ENCODE measurements at places on chromosomes 5 and 9.

DNA sequence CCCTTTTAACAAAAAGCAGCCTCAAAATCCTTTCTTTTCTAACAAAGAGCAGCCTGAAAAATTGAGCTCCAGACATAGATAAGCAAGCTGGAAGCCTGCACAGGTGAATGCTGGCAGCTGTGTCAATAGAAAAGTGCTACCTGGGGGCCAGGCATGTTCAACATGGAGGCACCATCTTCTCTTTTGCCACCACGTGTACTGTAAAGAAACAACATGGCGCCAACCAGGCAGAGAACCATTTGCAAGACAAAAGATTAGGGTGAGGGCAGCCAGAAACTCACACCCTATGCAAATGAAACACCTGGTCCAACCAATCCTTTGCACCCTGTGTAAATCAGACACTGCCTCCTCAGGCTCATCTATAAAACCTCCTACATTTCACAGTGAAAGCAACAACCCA is 96.0 kb downstream of the ACTL7B start:
- no peak for DNase-seq

DNA sequence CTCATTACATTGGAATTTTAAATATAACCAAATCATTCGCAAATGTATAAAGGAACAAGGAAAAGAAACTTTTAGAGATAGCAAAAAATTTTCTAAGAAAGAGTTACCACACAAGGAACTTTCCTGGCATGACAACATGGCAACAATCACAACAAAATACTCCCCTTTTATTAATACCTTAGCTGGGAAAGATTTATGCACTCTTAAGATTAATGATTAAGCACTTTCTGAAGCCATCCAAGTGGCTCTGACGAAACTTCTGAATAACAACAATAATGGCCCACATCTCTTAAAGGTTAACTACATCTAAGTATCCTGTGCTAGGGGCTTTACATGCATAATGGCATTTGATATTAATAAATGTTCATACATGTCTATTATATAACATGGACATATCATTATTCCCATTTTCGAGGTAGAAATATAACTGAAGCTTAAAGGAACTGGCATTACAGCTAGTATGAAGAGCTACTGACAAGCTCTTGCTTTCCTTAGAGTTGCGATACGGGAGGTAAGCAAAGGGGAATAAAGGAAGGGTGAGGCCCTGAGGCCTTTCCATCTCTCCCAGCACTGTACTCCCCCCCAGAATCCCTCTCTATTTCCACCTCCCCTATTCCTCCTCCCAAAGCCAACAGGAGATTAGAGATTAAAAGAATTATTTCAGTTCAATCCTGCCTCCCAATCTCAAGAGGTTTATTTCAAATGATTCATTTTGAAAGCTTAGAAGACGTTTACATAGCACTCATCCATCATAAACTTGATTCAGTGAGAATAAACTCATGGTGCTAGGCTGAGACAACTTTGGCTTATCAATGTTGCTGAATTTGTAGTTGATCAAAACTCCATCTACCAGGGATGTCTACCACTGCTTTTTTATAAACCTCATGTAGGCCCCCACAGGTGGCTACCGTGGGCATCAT is 9.6 kb downstream of the MTMR12 start:
- DNase-seq = no peak

- DNase-seq = no peak
Measured at GRCh38 chr5:17912794-17913193, 278.5 kb downstream of the TAF11L14 start.

- no peak for DNase-seq
Measured at GRCh38 chr5:94326586-94326985, 291.8 kb downstream of the KIAA0825 start.

- peak; percentile 48 for DNase-seq
Measured at GRCh38 chr9:123434619-123435240, 78.7 kb downstream of the CRB2 start.

DNA sequence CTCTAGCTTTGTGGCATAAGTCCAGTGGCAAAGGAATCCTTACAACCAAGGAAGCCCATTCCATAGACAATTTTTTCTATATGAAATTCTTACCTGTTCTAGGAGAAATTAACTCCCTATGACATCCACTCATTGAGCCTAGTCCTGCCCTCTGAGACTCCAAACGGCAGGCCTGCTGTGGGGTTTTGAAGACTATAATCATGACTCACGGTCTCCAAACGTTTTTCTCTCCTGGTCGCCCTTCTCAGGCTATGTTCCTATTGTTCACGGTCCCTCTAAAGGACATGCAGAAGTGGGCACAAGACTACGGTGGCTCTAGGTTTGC is 611 bp downstream of the EXOSC3 start:
- DNase-seq = no peak

- DNase-seq = no peak
Measured at GRCh38 chr5:108747774-108748400, at the start of gene FER. Gene FER (plus strand): TSS chr5:108747897. CDS start chr5:108798183, 50,286 bp downstream.
